ENCODE measurements at places on chromosomes 6 and 20. TPM values are rescaled to one million over a fixed set of nuclear protein-coding genes. Genes with fewer than 3 reads are reported as not detected.

Gene FAM110A
- 7.1 TPM for total RNA-seq

Gene WFDC10B
- total RNA-seq, result not detected

Gene MMS22L
- total RNA-seq, result 8.4 TPM

Gene RIN2
- 45.8 TPM for total RNA-seq

Gene OOEP
- total RNA-seq, result not detected

Gene HLA-DOB
- 0.26 TPM for total RNA-seq

Gene RAMACL
- 1.6 TPM for total RNA-seq

Gene TSPO2
- not detected for total RNA-seq

Gene ARHGAP40
- total RNA-seq, result 1.1 TPM

Gene EEF1A2
- 1.9 TPM for total RNA-seq

Gene TPD52L1
- 318 TPM for total RNA-seq

Gene BCAS1
- not detected for total RNA-seq

Gene MOXD1
- 1.6 TPM for total RNA-seq

Gene TMEM244
- total RNA-seq, result not detected

Gene RIMS1
- total RNA-seq, result under 0.01 TPM

Gene OXT
- not detected for total RNA-seq

Gene MYH7B
- total RNA-seq, result under 0.01 TPM

Gene RAET1E
- total RNA-seq, result 35.1 TPM

Gene MAP7
- total RNA-seq, result 30.8 TPM

Gene SPAG4
- 9.9 TPM for total RNA-seq

Gene CCDC28A
- total RNA-seq, result 11.4 TPM

Gene VWA7
- 0.26 TPM for total RNA-seq

Gene PRND
- total RNA-seq, result not detected

Gene MYB
- total RNA-seq, result under 0.01 TPM

Gene SLC22A16
- total RNA-seq, result not detected

Gene ADGB
- total RNA-seq, result not detected

Gene NMBR
- not detected for total RNA-seq

Gene FOXF2
- total RNA-seq, result not detected

Gene LPIN3
- total RNA-seq, result 10.0 TPM

Gene CRYBG1
- total RNA-seq, result 45.0 TPM

Gene HCK
- total RNA-seq, result 0.13 TPM

Gene STK35
- total RNA-seq, result 20.0 TPM

Gene LRRC73
- total RNA-seq, result 0.13 TPM

Gene MACROD2
- total RNA-seq, result 1.6 TPM

Gene ZNF184
- total RNA-seq, result 6.8 TPM

Gene DEFB124
- total RNA-seq, result not detected
